PC-9 (cell line): ENCODE measurements at places on chromosomes 16 and 17. TPM values are rescaled to one million over a fixed set of nuclear protein-coding genes. Genes with fewer than 3 reads are reported as not detected.

GRCh38 chr17:49557312-49558024, 18.2 kb upstream of the NXPH3 start:
- no peak overlapping the region for H3K4me3 ChIP-seq
- peak; percentile 42 for DNase-seq
- H3K36me3 ChIP-seq: no peaks in the 10 kb centered on the region
- H3K4me1 ChIP-seq: no peaks in the 10 kb centered on the region

DNA sequence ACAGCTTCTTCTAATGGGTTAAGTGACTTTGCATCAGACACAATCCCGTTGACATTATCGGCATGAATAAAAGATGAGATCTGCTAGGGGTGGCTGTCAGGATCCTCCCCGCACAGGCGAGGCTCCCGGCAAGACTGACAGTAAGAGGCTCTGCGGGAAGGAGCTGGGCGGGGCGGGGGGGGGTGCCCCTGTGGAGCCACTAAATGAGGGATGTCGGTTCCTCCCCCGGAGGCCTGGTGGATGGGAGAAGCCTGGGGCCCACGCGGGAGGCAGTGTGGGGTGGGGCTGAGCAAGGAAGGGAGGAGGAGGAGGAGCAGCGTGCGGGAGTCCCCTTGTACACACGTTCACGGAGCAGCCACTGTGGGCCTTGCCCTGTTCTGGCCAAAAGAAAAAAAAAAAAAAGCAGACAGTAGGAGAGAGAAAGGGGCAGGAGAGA, 190.9 kb upstream of the GSE1 start:
- no peak overlapping the region for H3K4me3 ChIP-seq
- H3K36me3 ChIP-seq: no peaks in the 10 kb centered on the region
- no peak for DNase-seq
- no peak overlapping the region for H3K27ac ChIP-seq
- peaks cover 20% of the 10 kb centered on the region for H3K4me1 ChIP-seq

GRCh38 chr17:29980261-29980660, 38.8 kb downstream of the EFCAB5 start:
- no peaks in the 10 kb centered on the region for H3K36me3 ChIP-seq
- no peak for DNase-seq
- H3K4me3 ChIP-seq: no peak overlapping the region
- H3K4me1 ChIP-seq: no peaks in the 10 kb centered on the region
- no peaks in the 10 kb centered on the region for H3K27me3 ChIP-seq

- H3K4me1 ChIP-seq: no peaks in the 10 kb centered on the region
- H3K27me3 ChIP-seq: no peaks in the 10 kb centered on the region
- no peak for DNase-seq
- H3K27ac ChIP-seq: no peak overlapping the region
Observed at GRCh38 chr17:37265446-37266173, 110.2 kb upstream of the C17orf78 start.

The KRTAP2-1 gene
- not detected in 2 replicates for total RNA-seq

- no peaks in the 10 kb centered on the region for H3K36me3 ChIP-seq
- H3K4me1 ChIP-seq: no peaks in the 10 kb centered on the region
- no peak for DNase-seq
- peaks cover 48% of the 10 kb centered on the region for H3K27me3 ChIP-seq
- H3K27ac ChIP-seq: no peak overlapping the region
Observed at GRCh38 chr16:9679213-9679767, 502.9 kb downstream of the GRIN2A start.

The TBX6 gene
- total RNA-seq: 8.3 and 9.6 TPM in 2 replicates

- H3K27ac ChIP-seq: no peak overlapping the region
- H3K36me3 ChIP-seq: no peaks in the 10 kb centered on the region
- no peaks in the 10 kb centered on the region for H3K27me3 ChIP-seq
- H3K4me1 ChIP-seq: peaks cover 28% of the 10 kb centered on the region
Observed at GRCh38 chr17:82238472-82239201, 9.8 kb downstream of the SLC16A3 start.

The NGFR gene
- 0.11 TPM in 1 of 2 replicates, not detected in the other for total RNA-seq

- no peak for DNase-seq
- H3K27me3 ChIP-seq: no peaks in the 10 kb centered on the region
- H3K4me3 ChIP-seq: no peak overlapping the region
Observed at GRCh38 chr17:17722906-17723353, 41.7 kb downstream of the RAI1 start.

DNA sequence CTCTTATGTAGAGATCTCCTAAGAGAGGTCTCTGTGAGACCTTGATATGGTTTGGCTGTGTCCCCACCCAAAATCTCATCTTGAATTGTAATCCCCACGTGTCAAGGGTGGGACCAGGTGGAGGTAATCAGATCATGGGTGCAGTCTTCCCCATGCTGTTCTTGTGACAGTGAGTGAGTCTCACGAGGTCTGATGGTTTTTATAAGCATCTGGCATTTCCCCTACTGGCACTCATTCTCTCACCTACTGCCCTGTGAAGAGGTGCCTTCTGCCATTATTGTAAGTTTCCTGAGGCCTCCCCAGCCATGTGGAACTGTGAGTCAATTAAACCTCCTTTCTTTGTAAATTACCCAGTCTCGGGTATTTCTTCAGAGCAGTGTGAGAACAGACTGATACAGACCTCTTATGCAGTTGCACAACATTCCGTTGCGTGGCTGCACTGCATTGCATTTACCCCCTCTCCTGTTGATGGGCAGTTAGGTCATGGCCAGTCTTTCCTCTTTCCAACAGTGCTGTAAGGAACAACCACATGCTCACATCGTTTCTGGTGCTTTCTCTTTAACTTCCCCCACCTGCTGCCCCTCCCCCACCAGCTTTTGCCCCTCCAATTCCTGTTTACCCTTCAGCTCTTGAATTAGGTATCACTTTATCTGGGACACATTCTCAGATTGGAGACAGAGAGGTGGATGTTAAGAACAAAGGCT, 43.6 kb upstream of the MED9 start:
- H3K4me3 ChIP-seq: no peak overlapping the region
- DNase-seq: no peak
- H3K27ac ChIP-seq: no peak overlapping the region
- no peaks in the 10 kb centered on the region for H3K4me1 ChIP-seq

- H3K27me3 ChIP-seq: no peaks in the 10 kb centered on the region
- no peak overlapping the region for H3K27ac ChIP-seq
- no peak for DNase-seq
- no peaks in the 10 kb centered on the region for H3K4me1 ChIP-seq
Observed at GRCh38 chr16:4510747-4511426, 27.7 kb downstream of the CDIP1 start.

The TNFSF13 gene
- total RNA-seq: 46.4 and 65.4 TPM in 2 replicates

DNA sequence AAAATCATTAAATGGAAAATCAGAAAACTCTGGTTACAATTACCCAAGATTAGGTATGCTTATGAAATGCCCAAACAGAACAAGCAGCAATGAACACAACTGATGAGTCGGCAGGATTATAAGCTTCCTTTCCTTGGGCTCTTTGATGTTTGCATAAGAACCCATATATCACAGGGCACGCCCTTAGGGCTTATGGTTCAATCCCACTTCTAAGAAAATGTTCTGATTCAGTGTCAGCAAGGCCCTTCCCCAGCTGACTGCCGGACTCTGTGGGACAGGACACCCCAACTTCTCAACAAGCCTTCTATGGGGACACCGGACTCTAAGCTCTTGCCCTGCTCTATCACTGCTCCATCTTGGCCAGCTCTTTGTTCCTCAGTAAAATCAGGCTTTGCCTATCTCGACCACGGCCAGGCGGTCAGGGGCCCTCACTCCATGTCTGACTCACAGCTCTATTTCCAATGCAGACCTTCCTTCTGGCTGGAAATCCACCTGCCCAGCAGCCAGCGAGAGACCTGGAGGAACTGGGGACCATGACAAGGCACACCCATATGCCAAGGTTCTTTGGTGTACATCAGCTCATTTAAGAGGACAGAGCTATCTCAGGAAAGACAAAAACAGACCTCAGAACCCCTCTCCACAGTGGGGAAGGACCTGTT, 26.8 kb downstream of the LITAFD start:
- DNase-seq: no peak
- H3K4me1 ChIP-seq: peaks cover 47% of the 10 kb centered on the region
- peak overlapping the region; percentile 32 for H3K27ac ChIP-seq
- no peak overlapping the region for H3K4me3 ChIP-seq
- H3K36me3 ChIP-seq: peaks cover 45% of the 10 kb centered on the region

The NLRC5 gene
- 21.9 and 29.7 TPM in 2 replicates for total RNA-seq

- H3K27me3 ChIP-seq: no peaks in the 10 kb centered on the region
- peak overlapping the region; percentile 30 for H3K4me3 ChIP-seq
- peaks cover 33% of the 10 kb centered on the region for H3K4me1 ChIP-seq
Observed at GRCh38 chr16:84228256-84228838, 11.5 kb downstream of the KCNG4 start.

DNA sequence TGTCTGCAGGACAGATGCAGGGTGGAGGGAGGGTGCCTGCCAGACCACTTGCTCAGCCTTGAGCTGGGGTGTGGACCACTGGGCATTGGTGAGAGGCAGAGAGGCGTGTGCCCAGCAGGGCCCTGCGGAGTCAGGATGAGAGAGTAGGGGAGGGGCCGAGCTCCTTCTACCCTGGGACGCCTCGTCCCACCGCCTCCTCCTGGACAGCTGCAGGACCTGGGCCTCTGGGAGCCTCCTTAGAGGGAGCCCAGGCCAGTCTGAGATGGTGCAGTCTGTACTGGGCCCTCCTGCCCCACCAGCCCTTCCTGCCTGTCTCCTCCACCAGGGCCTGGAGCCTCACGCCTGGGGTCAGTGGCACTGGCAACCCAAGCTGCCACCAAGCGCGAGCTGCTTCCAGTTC, 35.9 kb upstream of the ACSF3 start:
- H3K4me3 ChIP-seq: no peak overlapping the region
- H3K36me3 ChIP-seq: no peaks in the 10 kb centered on the region
- DNase-seq: no peak
- no peaks in the 10 kb centered on the region for H3K4me1 ChIP-seq

DNA sequence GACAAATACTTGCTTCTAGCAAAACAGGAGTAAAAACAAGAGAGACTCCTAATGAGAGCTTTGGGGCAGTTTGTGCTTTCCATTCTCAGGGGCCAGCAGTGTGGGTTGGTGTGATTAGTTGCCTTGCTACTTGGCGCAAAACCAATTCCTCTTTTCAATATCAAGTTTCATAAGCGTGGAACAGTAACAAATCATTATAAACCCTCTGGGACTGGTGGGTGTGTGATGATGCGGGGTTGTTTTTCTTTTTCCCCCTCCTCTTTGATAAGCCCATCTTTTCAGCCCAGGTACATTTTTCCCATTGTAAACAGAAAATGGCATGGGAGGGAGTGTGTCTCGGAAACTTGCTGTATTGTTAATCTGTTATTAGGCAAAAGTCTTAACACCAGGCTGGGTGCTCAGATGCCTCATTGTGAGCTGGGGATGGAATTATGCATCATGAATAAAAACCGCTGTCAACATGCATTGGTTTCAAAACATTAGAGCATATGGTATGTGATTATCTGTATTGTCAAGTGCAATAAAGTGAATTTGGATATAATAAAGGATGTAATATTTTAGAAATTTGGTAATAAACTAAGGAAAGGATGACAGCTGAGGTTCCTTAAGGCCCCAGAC, 166.4 kb downstream of the CCDC182 start:
- no peak overlapping the region for H3K4me3 ChIP-seq
- H3K4me1 ChIP-seq: no peaks in the 10 kb centered on the region
- H3K36me3 ChIP-seq: no peaks in the 10 kb centered on the region
- H3K27me3 ChIP-seq: peaks cover 7% of the 10 kb centered on the region; the same call in 1 of the 2 replicates

The HAS3 gene
- 2.5 and 2.7 TPM in 2 replicates for total RNA-seq

DNA sequence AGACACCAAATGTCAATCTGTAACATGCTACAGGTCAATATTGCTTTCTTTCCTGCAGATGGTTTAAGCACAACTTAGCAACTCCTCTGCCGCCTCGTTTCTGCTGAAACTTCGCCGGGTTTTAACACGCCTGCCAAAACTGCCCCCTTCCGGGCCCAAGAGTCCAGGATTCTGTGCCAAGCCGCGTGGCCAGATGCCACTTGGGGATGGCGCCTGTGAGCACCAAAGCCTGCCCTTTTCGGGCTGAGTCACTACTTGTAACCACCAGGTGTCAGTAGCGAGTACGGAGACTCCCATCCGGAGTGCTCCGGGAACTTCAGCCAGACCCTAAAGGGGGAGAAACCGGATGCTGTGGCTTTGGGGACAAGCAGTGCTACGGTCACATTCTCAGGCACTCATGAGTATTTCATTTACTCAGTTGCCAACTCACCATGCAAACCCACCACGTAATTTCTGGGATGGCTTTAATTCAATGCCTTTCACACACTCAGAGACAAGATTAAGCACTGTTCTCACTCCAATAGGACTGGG, 7.8 kb downstream of the PMP22 start:
- H3K4me1 ChIP-seq: no peaks in the 10 kb centered on the region
- DNase-seq: no peak
- no peaks in the 10 kb centered on the region for H3K36me3 ChIP-seq
- no peak overlapping the region for H3K27ac ChIP-seq
- H3K27me3 ChIP-seq: peaks cover 3% of the 10 kb centered on the region; the same call in 1 of the 2 replicates

The KCTD19 gene
- total RNA-seq: 0.35 TPM in 1 of 2 replicates, not detected in the other

The ZNF624 gene
- total RNA-seq: 6.5 and 7.2 TPM in 2 replicates

DNA sequence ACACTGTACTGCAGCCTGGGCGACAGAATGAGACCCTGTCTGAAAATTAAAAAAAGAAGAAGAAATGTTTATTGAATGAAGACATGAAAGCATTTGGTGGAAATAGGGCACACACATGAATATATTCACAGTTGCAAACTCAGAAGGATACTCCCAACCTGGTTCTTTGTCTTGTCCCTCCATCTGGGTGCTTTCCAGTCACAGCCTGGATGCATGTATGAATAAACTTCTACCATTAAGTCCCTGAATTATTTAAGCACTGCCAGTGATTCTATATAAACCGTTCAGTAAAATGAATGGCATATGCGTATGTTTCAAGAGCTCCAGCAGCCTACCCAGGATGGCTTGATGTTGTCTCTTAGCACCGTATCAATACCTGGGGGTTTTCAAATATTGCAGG, 591.1 kb downstream of the WWOX start:
- H3K27ac ChIP-seq: no peak overlapping the region
- H3K4me1 ChIP-seq: no peaks in the 10 kb centered on the region
- no peak for DNase-seq
- no peaks in the 10 kb centered on the region for H3K36me3 ChIP-seq
- no peaks in the 10 kb centered on the region for H3K27me3 ChIP-seq
- H3K4me3 ChIP-seq: no peak overlapping the region
